Gastroesophageal sphincter (tissue), 4 donors: ENCODE measurements at places on chromosomes 4 and X.

DNA sequence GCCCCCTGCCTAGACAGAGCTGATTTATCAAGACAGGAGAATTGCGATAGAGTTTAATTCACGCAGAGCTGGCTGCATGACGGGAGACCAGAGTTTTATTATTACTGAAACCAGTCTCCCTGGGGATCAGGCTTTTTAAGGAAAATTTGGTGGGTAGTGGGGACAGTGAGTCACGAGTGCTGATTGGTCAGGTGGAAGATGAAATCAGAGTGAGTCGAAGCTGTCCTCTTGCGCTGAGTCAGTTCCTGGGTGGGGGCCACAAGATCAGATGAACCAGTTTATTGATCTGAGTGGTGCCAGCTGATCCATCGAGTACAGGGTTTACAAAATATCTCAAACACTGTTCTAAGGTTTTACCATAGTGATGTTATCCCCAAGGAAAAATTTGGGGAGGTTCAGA is 36.6 kb downstream of the MYOZ2 start:
- no peaks in the 10 kb centered on the region for H3K36me3 ChIP-seq
- no peaks in the 10 kb centered on the region for H3K4me1 ChIP-seq
- no peak for ATAC-seq
- no peak overlapping the region for H3K27ac ChIP-seq

DNA sequence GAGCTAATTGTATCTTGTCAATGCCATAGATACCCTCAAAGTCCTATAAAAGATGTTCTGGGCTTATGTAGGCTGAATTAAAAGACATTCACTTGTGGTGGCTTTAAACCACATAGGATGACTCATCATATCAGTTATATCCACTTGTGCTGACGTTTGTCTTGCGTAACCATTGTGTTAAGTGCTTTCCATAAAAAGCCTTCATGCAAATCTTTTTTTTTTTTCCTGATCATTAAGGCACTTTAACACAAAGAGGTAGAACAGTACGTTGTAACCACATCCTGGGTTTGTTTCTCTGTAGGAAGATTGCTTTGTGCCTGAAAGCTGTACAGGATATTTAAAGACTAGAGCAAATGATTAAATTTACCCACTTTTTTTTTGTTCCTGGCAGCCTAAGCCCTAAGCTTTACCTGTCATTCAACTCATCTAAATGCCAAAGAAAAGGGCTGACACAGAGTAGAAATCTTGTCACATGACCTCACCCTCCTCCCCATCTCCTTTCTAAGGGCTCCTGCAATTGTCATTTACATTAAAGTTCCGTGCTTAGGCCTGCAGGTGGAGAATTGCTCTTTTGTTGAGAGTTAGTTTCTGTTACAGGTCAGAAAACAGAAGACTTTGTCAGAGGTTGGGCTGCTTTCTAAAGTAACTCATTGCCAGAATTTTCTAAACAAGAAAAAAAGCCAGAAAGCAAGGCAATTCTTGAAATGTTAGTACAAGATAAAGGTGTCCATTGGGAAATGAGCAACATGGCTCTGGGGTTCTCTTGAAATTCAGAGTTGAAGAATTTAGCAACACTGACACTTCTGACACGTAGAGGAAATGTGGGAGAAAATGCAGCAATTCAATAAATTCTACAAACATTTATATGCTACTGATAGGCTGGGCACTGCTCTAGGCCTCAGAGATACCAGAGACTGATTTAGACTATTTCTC is 555.6 kb downstream of the PPARGC1A start:
- no peak overlapping the region for H3K27ac ChIP-seq
- peak; percentile 39 for ATAC-seq
- no peaks in the 10 kb centered on the region for H3K27me3 ChIP-seq

GRCh38 chrX:133985164-133985966 is at the start of gene GPC3:
TSS of gene GPC3 (minus strand) at chrX:133985594.
- H3K4me1 ChIP-seq = peaks cover 4% of the 10 kb centered on the region
- H3K36me3 ChIP-seq = no peaks in the 10 kb centered on the region
- no peak within 1 kb of the TSS for H3K4me3 ChIP-seq
- peaks cover 20% of the 10 kb centered on the region for H3K27me3 ChIP-seq

DNA sequence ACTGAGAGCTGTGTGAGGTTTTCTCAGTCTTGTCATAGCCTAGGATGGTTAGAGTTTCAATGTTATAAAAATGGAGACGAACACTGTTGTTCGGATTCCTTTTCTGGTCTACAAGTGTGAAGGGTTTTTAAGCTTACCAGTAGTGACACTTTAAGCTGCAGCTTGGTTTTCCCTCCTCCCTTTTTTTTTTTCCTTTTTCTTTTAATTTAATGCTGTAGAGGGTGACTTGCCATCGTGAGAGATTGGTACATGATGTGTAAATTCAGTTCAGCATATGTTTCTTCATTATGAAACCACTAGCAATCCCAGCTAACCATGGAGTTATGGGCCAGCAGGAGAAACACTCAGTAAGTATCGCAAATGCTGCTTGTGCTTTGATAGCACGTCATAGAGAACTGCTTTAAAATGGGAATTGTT is 165.0 kb downstream of the RAPGEF2 start:
- no peak overlapping the region for H3K4me3 ChIP-seq
- H3K36me3 ChIP-seq = no peaks in the 10 kb centered on the region
- H3K27me3 ChIP-seq = no peaks in the 10 kb centered on the region
- peak overlapping the region; percentile 38 for H3K27ac ChIP-seq

GRCh38 chrX:10047631-10048030 is 80.5 kb downstream of the CLDN34 start:
- no peak for ATAC-seq
- H3K27ac ChIP-seq = peak overlapping the region; percentile 49
- no peaks in the 10 kb centered on the region for H3K36me3 ChIP-seq
- peaks cover 16% of the 10 kb centered on the region for H3K4me1 ChIP-seq
- no peaks in the 10 kb centered on the region for H3K27me3 ChIP-seq
- H3K4me3 ChIP-seq = no peak overlapping the region

GRCh38 chr4:113756005-113756410 is 5.5 kb downstream of the CAMK2D start:
- no peaks in the 10 kb centered on the region for H3K4me1 ChIP-seq
- no peaks in the 10 kb centered on the region for H3K27me3 ChIP-seq
- ATAC-seq = no peak
- H3K4me3 ChIP-seq = no peak overlapping the region
- no peak overlapping the region for H3K27ac ChIP-seq

GRCh38 chr4:18531731-18532130 is 510.2 kb upstream of the LCORL start:
- ATAC-seq = no peak
- H3K27me3 ChIP-seq = peaks cover 4% of the 10 kb centered on the region
- no peaks in the 10 kb centered on the region for H3K4me1 ChIP-seq
- no peak overlapping the region for H3K27ac ChIP-seq
- no peak overlapping the region for H3K4me3 ChIP-seq

DNA sequence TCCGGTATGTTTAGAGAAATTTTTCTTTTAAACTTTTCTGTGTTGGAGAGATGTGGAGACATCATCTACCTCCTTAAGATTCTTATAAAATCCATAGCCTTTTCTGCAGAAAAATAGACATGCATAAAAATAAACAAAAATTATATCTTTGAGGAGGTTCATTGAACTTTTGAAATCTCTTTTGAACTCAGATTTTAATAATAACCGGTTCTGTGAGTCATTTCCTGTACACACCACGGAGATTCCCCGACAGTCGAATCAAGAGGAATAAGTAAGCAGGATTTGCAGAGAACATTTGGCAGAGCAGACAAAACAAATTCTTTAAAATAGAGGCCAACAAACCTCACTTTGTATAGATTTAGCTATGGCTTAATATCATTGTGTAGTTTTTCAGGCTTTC is 918.7 kb upstream of the POU3F4 start:
- no peaks in the 10 kb centered on the region for H3K4me1 ChIP-seq
- no peaks in the 10 kb centered on the region for H3K36me3 ChIP-seq
- H3K27me3 ChIP-seq = no peaks in the 10 kb centered on the region
- ATAC-seq = no peak

DNA sequence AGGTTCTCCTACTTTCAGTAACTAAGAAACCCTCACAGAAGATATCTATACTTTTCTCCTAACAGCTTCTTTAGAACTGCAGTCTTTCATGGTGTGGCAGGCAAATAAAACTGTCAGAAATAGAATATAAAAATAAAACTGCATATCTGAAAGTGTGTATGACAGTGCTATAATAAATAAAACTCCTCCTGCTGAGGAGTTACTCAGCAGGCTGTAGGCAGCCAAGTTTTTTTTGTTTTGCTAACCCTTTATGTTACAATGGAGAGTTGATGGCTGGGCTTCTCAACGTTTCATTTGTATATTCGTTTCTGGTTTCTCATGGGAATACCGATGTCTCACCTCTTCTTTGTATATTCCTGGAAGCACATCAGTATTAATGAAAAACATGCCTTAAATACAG is 18.2 kb upstream of the UGT2B10 start:
- no peaks in the 10 kb centered on the region for H3K4me1 ChIP-seq
- no peaks in the 10 kb centered on the region for H3K27me3 ChIP-seq
- H3K27ac ChIP-seq = no peak overlapping the region

GRCh38 chrX:68354879-68355628 is 78.2 kb downstream of the OPHN1 start:
- H3K4me1 ChIP-seq = no peaks in the 10 kb centered on the region
- ATAC-seq = no peak
- no peak overlapping the region for H3K27ac ChIP-seq
- H3K36me3 ChIP-seq = no peaks in the 10 kb centered on the region

DNA sequence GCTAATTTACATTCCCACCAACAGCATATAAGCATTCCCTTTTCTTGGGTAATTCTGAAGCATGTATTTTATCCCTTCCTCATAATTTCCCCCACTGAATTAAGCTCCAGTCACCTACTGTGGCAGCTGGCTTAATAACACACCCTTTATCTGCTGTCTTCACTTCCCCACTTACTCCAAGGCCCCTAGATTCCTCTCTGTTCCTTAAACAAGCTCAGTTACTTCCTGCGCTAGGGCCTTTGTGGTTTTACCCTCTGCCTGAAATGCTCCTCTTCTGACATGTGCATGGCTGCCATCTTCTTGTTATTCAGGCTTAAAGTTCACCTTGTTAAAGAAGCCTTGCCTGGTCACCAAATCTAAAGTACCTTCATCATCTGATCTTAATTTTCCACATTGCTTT is 47.2 kb upstream of the RPS6KA3 start:
- no peaks in the 10 kb centered on the region for H3K4me1 ChIP-seq
- no peaks in the 10 kb centered on the region for H3K27me3 ChIP-seq
- no peak overlapping the region for H3K27ac ChIP-seq
- no peaks in the 10 kb centered on the region for H3K36me3 ChIP-seq
- H3K4me3 ChIP-seq = no peak overlapping the region

DNA sequence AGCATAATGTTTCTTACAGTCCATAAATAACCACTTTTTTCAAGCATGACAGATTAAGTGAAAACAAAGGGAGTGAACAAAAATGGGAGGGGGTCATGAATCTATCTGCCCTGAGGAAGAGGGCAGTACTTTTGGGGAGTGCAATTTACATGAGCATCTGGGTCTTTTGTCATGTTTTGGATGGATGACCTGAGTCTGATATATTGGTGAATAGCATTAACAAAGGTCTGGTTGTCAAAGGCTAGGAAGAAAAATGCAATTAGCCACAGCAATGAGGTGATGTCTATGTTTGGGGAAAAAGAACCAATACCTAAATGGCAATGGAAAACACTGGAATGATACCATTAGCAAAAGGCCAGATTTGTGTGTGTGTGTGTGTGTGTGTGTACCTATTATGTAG is 15.1 kb upstream of the MAD2L1 start:
- no peak overlapping the region for H3K4me3 ChIP-seq
- no peak overlapping the region for H3K27ac ChIP-seq
- H3K4me1 ChIP-seq = no peaks in the 10 kb centered on the region
- no peaks in the 10 kb centered on the region for H3K36me3 ChIP-seq

- H3K4me3 ChIP-seq = no peak overlapping the region
- H3K36me3 ChIP-seq = no peaks in the 10 kb centered on the region
- H3K4me1 ChIP-seq = no peaks in the 10 kb centered on the region
- no peak for ATAC-seq
- no peaks in the 10 kb centered on the region for H3K27me3 ChIP-seq
Observed at GRCh38 chr4:130077275-130077674, 981.3 kb downstream of the C4orf33 start.

- no peaks in the 10 kb centered on the region for H3K4me1 ChIP-seq
- no peaks in the 10 kb centered on the region for H3K27me3 ChIP-seq
- peak overlapping the region; percentile 49 for H3K4me3 ChIP-seq
Observed at GRCh38 chrX:130170752-130171445, 863 bp upstream of the RAB33A start.

DNA sequence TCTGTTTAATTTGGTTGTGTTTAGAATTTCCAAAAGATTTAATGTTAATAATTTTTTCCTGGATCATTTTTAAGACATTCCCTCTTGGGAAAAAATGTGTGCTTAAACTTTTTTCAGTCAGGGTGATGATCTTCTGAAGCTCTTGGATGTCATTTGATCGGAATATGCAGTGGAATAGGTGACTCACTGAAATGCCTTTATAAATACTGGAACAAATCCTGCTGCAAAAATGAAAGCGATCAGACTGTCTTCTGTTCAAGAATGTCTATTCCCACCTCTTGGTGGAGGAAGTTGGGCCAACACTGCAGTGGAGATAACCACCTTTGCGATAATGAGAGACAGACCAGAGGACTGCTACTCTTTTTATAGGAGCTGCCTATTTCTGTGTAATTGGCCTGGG is 46.7 kb downstream of the LARP1B start:
- no peaks in the 10 kb centered on the region for H3K27me3 ChIP-seq
- ATAC-seq = no peak
- H3K4me1 ChIP-seq = no peaks in the 10 kb centered on the region
- H3K27ac ChIP-seq = no peak overlapping the region

DNA sequence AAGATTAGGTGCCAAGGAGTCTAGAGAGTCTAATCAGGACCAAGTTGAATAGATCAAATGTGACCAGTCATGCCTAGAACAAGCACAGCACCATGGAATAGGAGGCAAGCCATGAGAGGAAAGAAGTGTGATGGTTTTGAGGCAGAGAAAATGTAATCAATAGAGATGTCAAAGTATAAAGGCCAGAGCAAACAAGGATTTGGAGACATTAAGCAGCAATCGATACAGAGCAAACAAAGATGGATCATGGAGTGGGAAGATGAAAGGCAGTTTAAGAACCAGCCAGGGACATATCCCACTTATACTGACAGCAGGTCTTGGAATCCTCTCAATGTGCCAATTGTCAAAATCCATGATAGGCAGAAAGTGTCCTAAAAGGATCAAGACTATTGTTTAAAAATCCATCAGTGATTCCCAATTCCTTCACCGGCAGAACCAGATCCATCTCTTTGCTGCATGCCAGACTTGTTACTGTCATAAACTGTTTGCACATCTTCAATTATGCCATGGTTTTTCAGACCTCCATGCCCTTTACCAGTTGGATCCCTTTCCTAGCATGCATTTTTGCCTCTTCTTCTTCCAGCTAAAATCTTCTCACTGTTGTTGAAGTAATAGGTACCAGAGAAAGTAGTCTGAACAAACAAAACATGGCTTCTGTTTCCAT is 520.7 kb upstream of the ARX start:
- no peaks in the 10 kb centered on the region for H3K36me3 ChIP-seq
- H3K27ac ChIP-seq = no peak overlapping the region
- H3K4me1 ChIP-seq = no peaks in the 10 kb centered on the region
- no peaks in the 10 kb centered on the region for H3K27me3 ChIP-seq
- no peak overlapping the region for H3K4me3 ChIP-seq

DNA sequence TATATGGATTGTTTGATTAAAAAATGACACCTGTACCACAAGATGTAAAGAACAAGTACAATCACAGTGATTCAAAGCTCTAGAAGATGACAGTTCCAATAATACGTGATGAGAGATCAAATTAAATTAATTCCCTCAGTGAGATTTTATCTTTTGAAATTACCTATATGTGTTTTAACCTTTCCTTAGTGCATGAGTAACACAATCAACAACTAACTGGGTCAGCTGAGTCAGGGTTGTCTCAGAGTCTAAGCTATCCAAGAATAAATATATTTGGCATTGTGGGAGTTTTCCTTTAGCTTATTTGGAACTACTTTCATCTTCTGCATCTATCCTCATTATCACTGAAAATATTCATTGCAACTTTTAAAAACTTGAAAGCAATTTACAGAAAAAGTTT is 162.8 kb downstream of the WDFY3 start:
- no peak overlapping the region for H3K4me3 ChIP-seq
- no peak for ATAC-seq
- H3K27ac ChIP-seq = no peak overlapping the region
- no peaks in the 10 kb centered on the region for H3K36me3 ChIP-seq
